ENCODE measurements at places on chromosomes 6 and 20.

GRCh38 chr6:139343052-139343750 is 31.2 kb downstream of the CITED2 start:
- peaks cover 3% of the 10 kb centered on the region for H3K36me3 ChIP-seq
- H3K27me3 ChIP-seq, result no peaks in the 10 kb centered on the region
- DNase-seq, result no peak
- H3K4me1 ChIP-seq, result peaks cover 12% of the 10 kb centered on the region
- H3K27ac ChIP-seq, result no peak overlapping the region

- H3K4me1 ChIP-seq, result no peaks in the 10 kb centered on the region
- no peak overlapping the region for H3K4me3 ChIP-seq
- H3K27me3 ChIP-seq, result no peaks in the 10 kb centered on the region
- H3K27ac ChIP-seq, result no peak overlapping the region
- no peak for DNase-seq
These were observed 14.6 kb downstream of the DST start for GRCh38 chr6:56628105-56628504.

DNA sequence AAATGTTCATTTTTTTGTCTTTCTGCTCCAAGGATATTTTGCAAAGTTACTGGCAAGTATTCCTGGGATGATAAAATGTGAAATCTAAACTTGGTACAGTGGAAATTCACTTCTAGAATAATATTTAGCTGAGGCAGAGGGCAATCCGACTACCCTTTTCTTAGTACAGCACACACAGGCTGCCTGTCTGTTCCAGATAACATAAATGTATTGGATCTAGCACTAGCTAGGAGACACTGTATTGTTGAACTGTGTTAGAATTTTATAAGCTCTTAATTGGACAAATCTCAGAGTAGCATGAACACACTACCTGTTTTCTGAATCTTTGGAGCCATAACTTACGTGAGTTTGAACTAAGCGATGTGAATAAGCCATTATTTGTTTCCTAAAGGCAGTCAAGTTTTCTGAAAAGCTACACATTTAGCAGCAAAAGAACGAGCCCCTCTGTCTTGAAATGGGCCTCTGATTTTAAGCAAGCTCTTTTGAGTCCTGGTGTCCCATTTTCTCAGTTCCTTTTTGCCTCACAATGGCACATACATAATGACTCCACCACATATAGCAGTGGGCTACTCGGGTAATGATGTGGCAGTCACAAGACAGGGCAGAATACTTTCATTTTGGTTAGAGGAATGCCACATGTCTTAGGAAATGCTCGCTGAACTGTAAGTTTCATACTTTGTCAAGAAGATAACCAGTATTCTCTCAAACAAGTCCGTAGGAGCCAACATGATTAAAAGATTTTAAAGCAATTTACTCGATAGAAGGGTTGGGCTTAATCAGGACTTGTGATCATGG is 116.5 kb upstream of the ESR1 start:
- H3K27ac ChIP-seq, result peak overlapping the region; percentile 86
- H3K36me3 ChIP-seq, result no peaks in the 10 kb centered on the region
- H3K4me3 ChIP-seq, result peak overlapping the region; percentile 68
- no peak for DNase-seq
- no peaks in the 10 kb centered on the region for H3K27me3 ChIP-seq

DNA sequence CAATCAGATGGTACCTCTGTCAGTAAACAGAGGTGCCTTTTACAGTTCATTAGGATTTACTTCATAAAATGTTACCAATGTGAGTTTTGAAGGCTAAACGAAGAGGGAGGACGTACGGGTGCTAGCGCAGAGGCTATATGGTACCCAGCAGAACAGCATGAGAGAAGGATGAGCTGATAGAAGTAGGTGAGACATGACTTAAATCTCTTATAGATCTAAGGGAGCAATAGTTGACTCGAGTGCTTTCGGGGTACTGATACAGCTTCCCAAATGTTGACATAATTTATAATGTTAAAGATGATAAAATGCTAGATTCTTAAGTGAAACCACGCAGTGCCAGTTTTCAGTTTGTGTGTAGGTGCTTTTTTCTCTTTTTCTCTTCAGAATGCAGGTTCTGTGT is 72.6 kb downstream of the HIVEP1 start:
- peaks cover 48% of the 10 kb centered on the region for H3K4me1 ChIP-seq
- H3K27me3 ChIP-seq, result no peaks in the 10 kb centered on the region
- no peak overlapping the region for H3K27ac ChIP-seq

DNA sequence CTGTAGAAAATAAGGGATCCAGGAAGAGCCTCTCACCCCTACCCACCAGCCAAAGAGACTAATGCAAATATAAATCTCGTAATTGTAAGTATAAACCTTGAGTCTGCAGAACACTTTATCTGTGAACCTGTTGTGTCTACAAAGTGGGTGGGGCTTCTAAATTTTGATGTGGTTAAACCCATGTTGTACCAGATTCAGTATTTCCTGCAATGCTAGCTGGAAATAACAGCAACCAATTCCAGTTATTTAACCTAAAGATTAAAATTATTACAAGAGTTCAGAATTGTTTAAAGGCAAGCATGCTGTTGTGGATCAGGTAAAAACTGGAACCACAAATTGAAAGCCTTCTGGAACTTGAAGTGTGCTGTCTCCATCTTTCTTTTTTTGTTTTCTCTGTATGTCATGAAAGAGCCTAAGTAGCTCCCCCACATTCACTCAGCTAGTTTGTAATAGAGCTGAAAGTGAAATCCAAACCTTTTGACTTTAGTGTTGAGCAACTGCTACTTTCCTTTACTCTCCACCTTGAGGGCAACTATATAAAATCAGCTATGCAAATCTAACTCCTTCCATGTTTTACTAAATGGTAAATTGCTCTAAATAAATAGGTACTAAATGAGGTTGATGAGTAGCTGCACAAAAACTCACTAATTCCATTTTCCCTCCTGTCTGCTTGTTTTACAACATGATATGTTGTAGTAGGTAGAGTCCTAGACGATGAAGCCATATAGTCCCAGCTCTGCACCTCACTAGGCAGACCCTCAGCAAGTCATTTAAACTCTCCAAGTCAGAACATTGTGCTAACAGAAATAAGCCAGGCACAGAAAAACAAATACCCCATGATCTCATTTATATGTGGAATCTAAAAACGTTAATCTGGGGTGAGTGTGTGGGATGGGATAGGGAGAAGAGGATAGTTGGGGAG is 17.9 kb upstream of the THEMIS start:
- no peaks in the 10 kb centered on the region for H3K27me3 ChIP-seq
- H3K36me3 ChIP-seq, result peaks cover 8% of the 10 kb centered on the region
- no peak for DNase-seq

DNA sequence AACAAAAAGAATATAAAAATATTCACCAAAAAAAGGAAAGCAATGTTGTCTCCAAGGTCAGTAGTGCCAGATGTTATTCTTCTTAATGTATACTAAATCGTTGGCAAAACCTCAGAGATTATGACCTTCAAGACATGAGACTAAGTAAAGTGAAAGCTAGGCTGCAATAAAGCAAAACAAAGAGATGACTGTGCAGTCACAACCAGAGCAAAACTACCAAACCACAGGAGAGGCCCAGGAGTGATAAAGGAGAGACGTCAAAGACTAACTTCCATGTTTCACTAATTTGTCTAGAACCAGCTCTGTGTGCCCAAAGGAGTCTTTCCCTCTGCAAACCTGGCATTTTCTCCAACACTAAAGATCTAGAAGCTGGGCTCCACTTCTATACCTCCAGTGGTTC is 155.9 kb upstream of the POU3F2 start:
- no peaks in the 10 kb centered on the region for H3K36me3 ChIP-seq
- H3K4me3 ChIP-seq, result no peak overlapping the region

DNA sequence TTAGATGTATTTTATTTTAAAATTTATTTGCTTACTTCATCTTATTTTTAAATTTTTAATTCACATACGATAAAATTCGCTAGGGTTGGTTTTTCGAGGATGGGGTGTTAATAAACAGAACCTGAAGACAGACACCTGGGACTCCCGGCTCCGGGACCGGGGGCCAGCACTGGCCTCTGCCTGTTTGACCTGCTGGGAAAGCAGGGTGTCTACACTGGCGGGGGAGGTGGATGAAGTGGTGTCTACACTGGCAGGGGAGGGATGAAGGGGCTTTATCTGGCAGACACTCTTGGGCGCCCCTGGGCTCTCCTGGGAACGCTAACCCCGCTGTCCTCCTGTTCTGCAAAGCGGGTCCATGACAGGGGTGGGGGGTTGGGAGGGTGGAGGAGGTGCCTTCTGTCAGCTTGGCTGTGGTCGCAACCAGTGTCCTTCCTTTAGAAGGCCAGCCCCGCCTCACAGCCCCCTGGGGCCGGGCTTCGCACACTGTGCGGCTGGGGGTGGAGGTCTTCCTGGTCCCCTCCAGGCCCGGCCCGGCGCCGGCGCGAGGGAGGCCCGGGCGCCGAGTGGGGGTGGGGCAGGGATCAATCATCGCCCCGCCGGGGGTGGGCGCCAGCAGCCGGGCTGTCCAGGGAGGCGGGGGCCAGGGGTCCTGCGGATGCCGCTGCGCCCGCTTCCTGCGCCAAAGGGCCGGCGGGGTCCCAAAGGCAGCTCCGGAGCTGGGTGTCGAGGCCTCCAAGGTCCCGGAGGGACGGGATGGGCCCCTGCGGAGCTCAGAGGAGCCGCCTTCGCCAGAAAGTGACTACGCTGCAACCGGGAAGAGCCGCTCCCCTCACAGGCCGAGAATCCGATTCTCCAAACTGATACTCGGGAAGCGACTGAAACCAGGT is 1.8 kb downstream of the GATA5 start:
- H3K36me3 ChIP-seq, result no peaks in the 10 kb centered on the region
- H3K4me1 ChIP-seq, result peaks cover 16% of the 10 kb centered on the region
- peaks cover 25% of the 10 kb centered on the region for H3K27me3 ChIP-seq
- H3K27ac ChIP-seq, result no peak overlapping the region

DNA sequence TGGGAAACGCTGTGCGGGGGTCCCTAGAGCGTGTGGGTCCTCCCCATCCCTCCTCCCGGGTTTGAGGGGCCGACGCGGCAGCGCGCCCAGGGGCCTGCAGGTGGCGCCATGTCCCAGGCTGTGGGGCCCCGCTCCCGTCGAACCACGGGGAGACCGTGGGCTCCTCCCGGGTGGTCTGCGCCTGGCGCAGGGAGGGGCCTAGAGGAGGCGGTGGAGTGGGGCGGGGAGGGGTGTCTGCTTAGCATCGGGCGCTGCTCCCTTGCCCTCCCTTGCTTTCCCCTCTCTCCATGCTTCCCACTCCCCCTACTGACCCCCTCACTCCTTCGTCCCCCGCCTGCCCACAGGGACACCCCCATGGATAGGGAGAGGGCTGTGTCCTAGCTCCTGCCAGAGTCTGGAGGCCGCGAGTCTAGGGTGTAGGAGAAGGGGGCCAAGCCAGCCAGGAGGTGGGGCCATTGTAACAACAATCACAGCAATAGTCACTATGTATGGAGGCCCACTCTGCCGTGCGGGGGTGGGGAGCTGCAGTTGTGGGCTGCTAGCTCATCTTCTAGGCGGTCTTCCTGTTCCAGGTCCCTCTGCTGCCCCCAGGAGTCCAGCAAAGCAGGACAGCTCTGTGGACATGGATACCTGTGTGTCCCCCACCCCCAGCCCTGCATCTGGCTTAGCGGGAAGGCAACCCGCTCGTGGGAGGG is 51.7 kb downstream of the CHMP4B start:
- peaks cover 14% of the 10 kb centered on the region for H3K4me1 ChIP-seq
- no peak overlapping the region for H3K27ac ChIP-seq
- H3K27me3 ChIP-seq, result no peaks in the 10 kb centered on the region
- peaks cover 2% of the 10 kb centered on the region for H3K36me3 ChIP-seq
- peak; percentile 47 for DNase-seq

- no peak overlapping the region for H3K27ac ChIP-seq
- no peaks in the 10 kb centered on the region for H3K27me3 ChIP-seq
- no peak for DNase-seq
- no peaks in the 10 kb centered on the region for H3K36me3 ChIP-seq
- no peak overlapping the region for H3K4me3 ChIP-seq
These were observed 615.3 kb downstream of the TFAP2A start for GRCh38 chr6:9799582-9799981.

- H3K27me3 ChIP-seq, result no peaks in the 10 kb centered on the region
- H3K36me3 ChIP-seq, result no peaks in the 10 kb centered on the region
- no peak overlapping the region for H3K27ac ChIP-seq
- H3K4me3 ChIP-seq, result no peak overlapping the region
These were observed 441.9 kb upstream of the PTCHD4 start for GRCh38 chr6:48552905-48553304.

DNA sequence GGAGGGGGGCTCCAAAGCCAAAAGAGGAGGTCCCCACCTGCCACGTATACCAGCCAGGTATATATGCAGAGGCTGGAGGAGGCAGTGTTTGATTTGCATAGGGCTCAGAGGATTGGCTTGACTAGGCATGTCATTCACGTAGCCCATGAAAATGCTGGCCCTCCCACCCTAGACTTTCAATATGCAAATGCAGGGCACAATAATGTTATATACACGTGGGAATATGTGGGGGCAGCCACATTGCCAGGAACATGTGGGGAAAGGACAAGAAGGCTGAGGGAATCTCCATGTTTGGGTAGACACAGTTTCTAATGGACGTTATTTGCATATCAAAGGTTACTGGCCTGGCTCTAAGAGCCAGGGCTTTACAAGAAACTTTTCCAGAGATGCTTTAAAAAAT is 301.8 kb downstream of the FARS2 start:
- no peaks in the 10 kb centered on the region for H3K27me3 ChIP-seq
- H3K36me3 ChIP-seq, result peaks cover 18% of the 10 kb centered on the region
- DNase-seq, result no peak
- no peak overlapping the region for H3K4me3 ChIP-seq

- H3K27ac ChIP-seq, result no peak overlapping the region
- H3K4me1 ChIP-seq, result no peaks in the 10 kb centered on the region
- H3K27me3 ChIP-seq, result no peaks in the 10 kb centered on the region
- H3K4me3 ChIP-seq, result no peak overlapping the region
These were observed 28.1 kb upstream of the AHI1 start for GRCh38 chr6:135525594-135525993.

GRCh38 chr6:53033764-53034163 is 31.4 kb upstream of the FBXO9 start:
- no peak overlapping the region for H3K27ac ChIP-seq
- H3K4me3 ChIP-seq, result no peak overlapping the region
- H3K4me1 ChIP-seq, result peaks cover 7% of the 10 kb centered on the region
- DNase-seq, result no peak
- H3K27me3 ChIP-seq, result no peaks in the 10 kb centered on the region

DNA sequence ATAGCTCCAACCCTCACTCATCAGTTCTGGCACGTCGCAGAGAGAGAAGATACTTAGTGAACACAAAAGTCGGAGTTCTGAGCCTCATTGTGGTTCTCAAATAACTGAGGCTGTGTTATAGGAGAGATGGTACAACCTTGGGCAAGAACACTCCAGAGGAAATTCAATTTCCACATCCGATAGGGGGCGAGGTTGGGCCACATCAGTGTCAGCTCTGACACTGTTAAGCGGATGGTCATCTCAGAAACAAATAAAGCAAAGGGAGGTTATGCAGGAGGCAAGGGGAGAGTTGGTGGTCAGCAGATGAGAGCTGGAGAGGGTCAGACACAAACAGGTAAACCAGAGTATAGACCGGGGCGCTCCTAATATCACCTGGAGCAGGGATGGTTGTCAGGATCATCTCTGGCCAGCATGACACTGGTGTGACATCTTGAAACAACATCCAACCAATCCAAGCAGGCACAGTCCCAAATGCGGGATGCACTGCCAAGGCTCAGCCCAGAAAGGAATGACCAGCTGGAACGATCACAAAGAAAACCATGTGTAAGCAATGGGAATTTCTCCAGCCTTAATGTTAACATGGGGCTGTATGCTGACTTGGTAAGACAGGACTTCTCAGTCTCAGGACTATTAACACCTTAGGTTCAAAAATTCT is 331.8 kb downstream of the HACE1 start:
- H3K4me1 ChIP-seq, result peaks cover 3% of the 10 kb centered on the region
- no peak overlapping the region for H3K4me3 ChIP-seq
- DNase-seq, result no peak
- no peak overlapping the region for H3K27ac ChIP-seq
- H3K27me3 ChIP-seq, result peaks cover 9% of the 10 kb centered on the region

GRCh38 chr20:53411891-53412290 is 181.7 kb downstream of the ZNF217 start:
- no peaks in the 10 kb centered on the region for H3K36me3 ChIP-seq
- no peak overlapping the region for H3K4me3 ChIP-seq
- no peak for DNase-seq
- H3K27me3 ChIP-seq, result no peaks in the 10 kb centered on the region
- peaks cover 24% of the 10 kb centered on the region for H3K4me1 ChIP-seq
